Activated naive CD8-positive, alpha-beta T cell treated with anti-CD3 and anti-CD28 coated beads for 36 hours (primary cell): ENCODE measurements at places on chromosomes 7 and 10. TPM values are rescaled to one million over a fixed set of nuclear protein-coding genes. Genes with fewer than 3 reads are reported as not detected.
A peak's percentile ranks its signal among the peaks of the same experiment; 100 is the strongest.

GRCh38 chr10:109978481-109978880 lies 29.3 kb upstream of the ADD3 start:
- no peaks in the 10 kb centered on the region for H3K27me3 ChIP-seq
- H3K4me3 ChIP-seq = no peak overlapping the region
- H3K36me3 ChIP-seq = no peaks in the 10 kb centered on the region
- peak; percentile 38 for DNase-seq
- H3K27ac ChIP-seq = no peak overlapping the region
- peaks cover 14% of the 10 kb centered on the region for H3K4me1 ChIP-seq

The PPP1R3C gene
- 0.25 TPM for total RNA-seq

DNA sequence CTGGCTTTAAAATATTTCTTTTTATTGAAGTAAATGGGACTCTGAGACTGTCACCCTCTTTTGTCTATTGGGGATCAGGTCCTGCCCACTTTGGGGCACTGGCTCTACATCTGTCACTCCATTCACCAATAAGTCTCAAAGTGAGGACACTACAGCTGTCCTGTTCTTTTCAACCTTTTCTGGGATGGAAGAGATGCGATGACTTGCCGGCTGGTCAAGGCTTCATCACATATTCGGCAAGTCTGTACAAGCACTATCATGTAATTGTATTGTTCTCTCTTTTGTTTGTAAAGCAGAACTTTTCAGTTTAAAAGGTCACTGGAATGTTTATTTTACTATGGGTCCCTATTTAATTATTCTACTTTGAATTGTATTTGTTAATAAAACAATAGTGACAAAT lies 17.7 kb upstream of the SP8 start:
- no peak for DNase-seq
- H3K4me1 ChIP-seq = no peaks in the 10 kb centered on the region
- H3K36me3 ChIP-seq = no peaks in the 10 kb centered on the region
- H3K27me3 ChIP-seq = peaks cover 41% of the 10 kb centered on the region
- H3K4me3 ChIP-seq = no peak overlapping the region

GRCh38 chr10:44513591-44513990 lies 128.7 kb upstream of the CXCL12 start:
- no peak for DNase-seq
- no peak overlapping the region for H3K27ac ChIP-seq
- no peak overlapping the region for H3K4me3 ChIP-seq
- H3K36me3 ChIP-seq = no peaks in the 10 kb centered on the region

- H3K27me3 ChIP-seq = no peaks in the 10 kb centered on the region
- no peak overlapping the region for H3K4me3 ChIP-seq
- peaks cover 33% of the 10 kb centered on the region for H3K36me3 ChIP-seq
Observed at GRCh38 chr7:6654842-6655610, 17.9 kb downstream of the ZNF316 start.

DNA sequence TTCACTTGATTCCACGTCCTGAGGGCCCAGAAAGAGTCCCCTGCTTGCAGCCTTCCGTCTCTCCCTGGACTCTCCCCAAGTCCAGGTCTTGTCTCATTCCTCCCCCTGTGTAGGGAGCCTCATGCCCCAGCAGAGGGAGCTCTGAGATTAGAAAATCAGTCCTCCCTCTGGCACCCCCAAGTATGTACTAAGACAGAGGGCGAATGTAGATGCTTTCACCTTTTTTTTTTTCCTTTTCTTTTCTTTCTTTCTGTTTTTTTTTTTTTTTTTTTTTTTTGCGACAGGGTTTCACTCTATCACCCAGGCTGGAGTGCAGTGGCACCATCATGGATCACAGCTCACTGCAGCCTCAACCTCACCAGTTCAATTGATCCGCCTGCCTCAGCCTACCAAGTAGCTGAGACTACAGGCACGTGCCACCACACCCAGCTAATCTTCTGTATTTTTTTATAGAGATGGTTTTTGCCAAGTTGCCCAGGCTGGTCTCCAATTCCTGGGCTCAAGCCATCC lies 10.3 kb downstream of the SFXN3 start:
- H3K4me1 ChIP-seq = peaks cover 20% of the 10 kb centered on the region
- peak; percentile 66 for DNase-seq
- H3K4me3 ChIP-seq = no peak overlapping the region
- H3K27ac ChIP-seq = no peak overlapping the region
- peaks cover 10% of the 10 kb centered on the region for H3K27me3 ChIP-seq

DNA sequence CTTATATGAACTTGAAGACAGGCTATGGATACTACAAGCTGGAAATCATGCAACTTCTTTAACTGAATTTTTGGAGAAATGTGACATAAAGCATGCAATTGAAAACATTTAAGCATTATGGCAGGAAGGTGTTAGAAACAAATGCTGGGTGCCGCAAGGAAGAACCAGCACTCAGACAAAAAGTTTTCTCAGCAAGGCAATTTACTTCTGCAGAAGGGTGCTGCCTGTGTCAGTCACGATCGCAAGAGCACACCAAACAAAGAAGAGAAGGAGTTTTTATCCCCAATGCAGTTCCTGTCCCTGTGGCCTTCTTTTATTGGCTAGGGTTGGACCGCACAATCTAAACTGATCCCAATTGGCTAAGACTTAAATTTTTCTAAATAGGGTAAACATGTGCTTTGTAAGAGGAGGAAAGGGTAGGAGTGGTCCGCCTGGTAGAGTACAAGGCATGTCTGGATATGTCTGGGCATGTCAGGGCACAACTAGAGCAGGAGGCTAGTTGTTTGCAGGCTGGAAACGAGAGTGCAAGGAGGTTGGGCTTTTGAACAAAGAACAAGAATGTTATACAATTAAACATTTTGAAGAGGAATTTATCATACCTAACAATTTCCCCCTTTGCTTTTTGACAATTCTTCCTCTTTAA lies 109.6 kb upstream of the FAM3C start:
- H3K27me3 ChIP-seq = peaks cover 10% of the 10 kb centered on the region
- H3K27ac ChIP-seq = no peak overlapping the region
- H3K36me3 ChIP-seq = peaks cover 10% of the 10 kb centered on the region
- no peak for DNase-seq
- no peak overlapping the region for H3K4me3 ChIP-seq

The MYOZ1 gene
- total RNA-seq = not detected

- no peak overlapping the region for H3K4me3 ChIP-seq
- H3K27me3 ChIP-seq = no peaks in the 10 kb centered on the region
- H3K36me3 ChIP-seq = no peaks in the 10 kb centered on the region
- no peak overlapping the region for H3K27ac ChIP-seq
- DNase-seq = no peak
Observed at GRCh38 chr7:12637819-12638592, 49.4 kb upstream of the ARL4A start.

DNA sequence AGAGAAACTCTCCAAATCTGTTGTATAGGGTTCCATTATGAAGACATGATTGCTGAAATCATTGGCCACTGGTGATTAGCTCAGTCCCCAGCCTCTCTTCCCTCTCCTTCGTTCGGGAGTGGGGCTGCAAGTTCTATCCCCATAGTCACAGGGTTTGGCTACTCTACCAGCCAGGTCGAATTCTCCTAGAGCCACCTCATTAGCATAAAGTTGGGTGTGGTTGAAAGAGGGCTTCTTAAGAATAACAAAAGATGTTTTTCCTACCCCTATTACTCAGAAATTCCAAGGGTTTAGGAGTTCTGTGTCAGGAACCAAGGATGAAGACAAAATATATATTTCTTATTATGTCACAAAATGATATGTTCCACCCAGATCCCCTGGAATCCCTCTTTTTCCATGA lies 166.2 kb upstream of the YAE1 start:
- H3K27me3 ChIP-seq = peaks cover 18% of the 10 kb centered on the region
- no peaks in the 10 kb centered on the region for H3K36me3 ChIP-seq
- H3K27ac ChIP-seq = no peak overlapping the region
- no peak overlapping the region for H3K4me3 ChIP-seq
- no peaks in the 10 kb centered on the region for H3K4me1 ChIP-seq

- H3K4me1 ChIP-seq = no peaks in the 10 kb centered on the region
- no peaks in the 10 kb centered on the region for H3K36me3 ChIP-seq
- H3K27ac ChIP-seq = no peak overlapping the region
- no peak overlapping the region for H3K4me3 ChIP-seq
- H3K27me3 ChIP-seq = no peaks in the 10 kb centered on the region
- DNase-seq = no peak
Observed at GRCh38 chr7:157897681-157898080, 560.9 kb downstream of the DNAJB6 start.

The ZNF425 gene
- 0.98 TPM for total RNA-seq

DNA sequence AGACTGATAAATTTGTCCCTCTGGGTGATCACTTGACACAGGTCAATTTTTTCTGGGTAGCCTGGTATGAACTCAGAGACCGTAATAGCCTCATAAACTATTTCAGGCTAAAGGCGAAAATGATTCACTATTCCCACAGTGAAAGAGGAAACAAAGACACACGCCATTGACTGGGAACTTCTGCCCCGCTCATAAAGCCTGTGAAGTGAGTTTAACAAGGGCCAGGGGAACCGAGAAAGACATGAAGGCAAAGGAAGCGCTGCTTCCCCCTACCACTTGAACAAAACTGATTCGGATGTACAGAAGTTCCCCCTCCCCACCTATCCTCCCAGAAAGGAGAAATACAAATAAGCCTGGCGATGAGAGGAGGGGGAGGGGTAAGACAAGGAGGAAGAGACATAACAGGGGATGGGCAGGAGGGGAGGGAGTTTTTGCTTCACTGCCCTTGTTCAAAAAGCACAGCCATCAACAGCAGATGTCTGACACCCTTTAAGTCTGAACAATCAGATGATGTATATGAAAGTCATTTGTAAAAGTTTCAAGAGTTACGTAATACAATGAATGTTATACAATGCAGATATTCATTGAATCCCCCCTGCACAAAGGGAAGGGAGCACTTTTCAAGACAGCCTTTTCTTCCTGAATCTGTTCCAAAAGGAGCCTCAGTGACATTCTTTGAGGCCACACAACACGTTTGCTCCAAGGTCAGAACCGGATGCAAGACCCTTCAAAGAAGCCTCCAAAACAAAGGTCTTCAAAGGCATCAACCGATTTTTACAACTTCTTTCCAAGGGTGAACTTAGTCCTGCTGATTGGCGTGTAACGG lies 734 bp downstream of the ABCB4 start:
- H3K4me1 ChIP-seq = peaks cover 11% of the 10 kb centered on the region
- peak overlapping the region; percentile 62 for H3K27ac ChIP-seq
- no peaks in the 10 kb centered on the region for H3K36me3 ChIP-seq
- peak overlapping the region; percentile 53 for H3K4me3 ChIP-seq
- no peak for DNase-seq

The CELF2 gene
- total RNA-seq = 139 TPM

The SYCE1 gene
- total RNA-seq = 1.4 TPM

The AKR1C1 gene
- 0.14 TPM for total RNA-seq

GRCh38 chr7:39535064-39535463 lies 31.1 kb upstream of the YAE1 start:
- no peak overlapping the region for H3K4me3 ChIP-seq
- peaks cover 5% of the 10 kb centered on the region for H3K4me1 ChIP-seq
- H3K27ac ChIP-seq = no peak overlapping the region
- no peak for DNase-seq

The HKDC1 gene
- 0.28 TPM for total RNA-seq

The SPDYE2 gene
- not detected for total RNA-seq

The CPED1 gene
- total RNA-seq = not detected

GRCh38 chr10:85492684-85493083 lies 873.9 kb downstream of the GRID1 start:
- H3K27me3 ChIP-seq = peaks cover 4% of the 10 kb centered on the region
- no peak overlapping the region for H3K4me3 ChIP-seq
- DNase-seq = no peak
- peaks cover 3% of the 10 kb centered on the region for H3K4me1 ChIP-seq
- no peaks in the 10 kb centered on the region for H3K36me3 ChIP-seq
- H3K27ac ChIP-seq = no peak overlapping the region

DNA sequence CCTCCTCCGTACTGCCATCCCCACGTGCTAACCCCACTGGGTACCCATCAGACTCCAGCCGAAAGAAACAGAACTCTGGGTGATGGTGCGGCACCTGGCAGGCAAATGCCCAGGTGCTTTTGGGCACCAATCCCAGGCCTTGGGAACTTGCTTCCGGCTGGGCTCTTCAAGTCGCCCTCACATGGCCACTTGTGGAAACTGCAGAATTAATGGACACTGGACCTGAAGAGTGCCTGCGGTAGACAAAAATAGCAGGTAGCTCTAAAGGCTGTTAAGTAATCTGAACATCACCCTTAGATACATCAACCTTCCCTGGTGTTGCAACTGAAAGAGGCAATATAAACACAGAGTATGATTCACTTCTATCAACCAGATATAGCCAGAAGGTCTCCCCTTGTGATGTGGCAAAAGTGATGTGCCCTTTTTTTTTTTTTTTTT lies 644.4 kb downstream of the GRM8 start:
- no peaks in the 10 kb centered on the region for H3K4me1 ChIP-seq
- H3K4me3 ChIP-seq = no peak overlapping the region
- peaks cover 3% of the 10 kb centered on the region for H3K27me3 ChIP-seq
- DNase-seq = no peak
- no peaks in the 10 kb centered on the region for H3K36me3 ChIP-seq

DNA sequence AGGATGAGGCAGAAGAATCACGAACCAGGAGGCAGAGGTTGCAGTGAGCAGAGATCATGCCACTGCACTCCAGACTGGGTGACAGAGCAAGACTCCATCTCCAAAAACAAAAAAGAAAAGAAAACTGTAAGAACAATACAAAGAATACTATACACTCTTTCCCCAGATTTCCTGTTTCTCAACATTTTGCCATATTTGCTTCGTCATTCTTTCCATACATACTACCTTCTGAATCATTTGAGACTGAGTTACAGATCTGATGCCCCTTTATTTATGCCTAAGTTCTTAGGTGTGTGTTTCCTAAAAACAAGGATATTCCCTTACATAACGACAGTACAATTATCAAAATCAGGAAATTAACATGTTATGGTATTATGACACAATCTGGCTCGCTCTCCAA lies 168.4 kb upstream of the CELF2 start:
- no peak overlapping the region for H3K27ac ChIP-seq
- no peak for DNase-seq
- H3K4me1 ChIP-seq = no peaks in the 10 kb centered on the region
- peaks cover 27% of the 10 kb centered on the region for H3K27me3 ChIP-seq
- no peak overlapping the region for H3K4me3 ChIP-seq

DNA sequence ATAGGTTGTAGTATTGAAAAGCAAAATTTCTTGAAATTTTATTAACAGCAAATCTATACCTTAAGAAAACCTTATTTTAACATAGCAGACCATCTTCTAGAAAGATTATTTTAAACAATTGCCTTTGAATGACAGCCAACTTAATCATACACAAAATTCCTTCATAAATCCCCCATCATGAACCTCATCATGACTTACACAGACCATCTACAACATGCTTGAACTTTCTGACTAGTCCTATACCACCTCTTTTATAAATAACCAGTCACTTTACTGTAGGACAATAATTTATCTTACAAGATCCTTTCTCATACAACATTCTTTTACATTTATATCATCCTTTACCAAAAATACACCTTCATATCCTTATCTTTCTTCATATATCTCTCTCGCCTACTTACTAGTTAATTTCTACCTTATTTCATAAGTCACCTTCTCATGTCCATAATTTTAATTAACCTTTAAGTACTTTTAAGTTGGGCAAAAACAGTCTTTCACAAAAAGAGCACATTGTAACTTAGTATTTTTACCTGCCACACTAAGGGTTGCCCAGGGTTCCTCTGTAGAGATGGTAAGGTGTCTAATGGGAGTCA lies 16.6 kb upstream of the PTN start:
- H3K27ac ChIP-seq = no peak overlapping the region
- H3K4me3 ChIP-seq = no peak overlapping the region
- DNase-seq = no peak
- no peaks in the 10 kb centered on the region for H3K27me3 ChIP-seq
- H3K36me3 ChIP-seq = no peaks in the 10 kb centered on the region
- no peaks in the 10 kb centered on the region for H3K4me1 ChIP-seq

- H3K27me3 ChIP-seq = no peaks in the 10 kb centered on the region
- no peak for DNase-seq
- H3K4me3 ChIP-seq = no peak overlapping the region
- H3K36me3 ChIP-seq = peaks cover 2% of the 10 kb centered on the region
- H3K27ac ChIP-seq = no peak overlapping the region
- no peaks in the 10 kb centered on the region for H3K4me1 ChIP-seq
Observed at GRCh38 chr7:110875346-110875745, 215.6 kb upstream of the LRRN3 start.

The STRIP2 gene
- 7.9 TPM for total RNA-seq

The GPR26 gene
- total RNA-seq = not detected

The NOC3L gene
- 47.9 TPM for total RNA-seq
